ENCODE measurements at places on chromosomes 3 and 15.

DNA sequence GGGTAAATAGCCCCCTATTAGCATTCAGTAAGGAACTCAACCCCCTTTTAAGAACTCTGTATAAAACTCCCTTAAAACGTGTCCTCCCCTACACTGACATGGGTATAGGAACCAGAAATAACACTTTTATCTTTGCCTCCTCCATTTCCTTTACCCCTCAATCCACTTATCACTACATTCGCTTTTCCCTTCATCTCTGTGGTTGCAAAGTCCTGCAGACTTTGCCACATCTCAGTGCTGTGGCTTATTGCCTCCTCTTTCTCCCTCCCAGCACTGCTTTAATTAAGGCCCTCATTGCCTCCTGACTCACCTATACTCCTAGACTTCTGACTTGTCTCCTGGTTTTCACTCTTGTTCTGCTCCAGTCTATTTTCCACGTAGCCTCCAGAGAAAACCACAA is 94.3 kb upstream of the GADL1 start:
- DNase-seq: no peak

DNA sequence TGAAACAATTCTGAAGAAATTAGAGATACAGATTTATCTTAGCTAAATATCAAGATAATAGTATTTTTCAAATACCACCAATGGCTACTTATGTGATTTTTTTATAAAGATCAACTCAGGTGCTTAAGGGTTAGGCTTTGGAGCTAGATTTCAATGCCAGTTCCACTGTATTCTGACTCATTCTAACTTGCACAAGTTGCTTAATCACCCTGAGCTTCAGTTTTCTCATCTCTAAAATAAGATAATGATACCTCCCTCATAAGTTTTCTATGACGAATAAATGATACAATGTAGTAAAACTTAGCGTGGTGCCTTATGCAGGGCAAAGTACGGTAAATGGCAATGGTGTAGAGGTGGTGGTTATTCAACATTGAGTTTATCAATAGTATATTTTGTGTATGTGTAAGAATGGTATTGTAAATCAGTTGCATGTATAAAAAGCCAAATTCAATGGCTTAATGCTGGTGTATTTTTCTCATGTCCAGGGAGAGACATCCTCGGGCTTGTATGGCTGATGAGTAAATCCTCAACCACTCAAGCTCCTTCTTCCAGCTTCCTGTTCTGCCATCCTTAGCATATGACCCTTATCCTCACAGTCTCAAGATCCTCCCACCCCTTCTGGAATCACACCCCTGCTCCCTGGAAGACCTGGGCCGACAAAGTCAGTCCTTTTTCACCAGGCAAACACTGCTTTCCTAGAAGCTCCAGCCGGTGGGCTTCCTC is 505.9 kb upstream of the CFAP20DC start:
- no peak for DNase-seq

- DNase-seq: no peak
Measured at GRCh38 chr15:32825219-32825618, 107.4 kb downstream of the GREM1 start.

- DNase-seq: no peak
Measured at GRCh38 chr3:24907106-24907505, 412.5 kb upstream of the THRB start.

DNA sequence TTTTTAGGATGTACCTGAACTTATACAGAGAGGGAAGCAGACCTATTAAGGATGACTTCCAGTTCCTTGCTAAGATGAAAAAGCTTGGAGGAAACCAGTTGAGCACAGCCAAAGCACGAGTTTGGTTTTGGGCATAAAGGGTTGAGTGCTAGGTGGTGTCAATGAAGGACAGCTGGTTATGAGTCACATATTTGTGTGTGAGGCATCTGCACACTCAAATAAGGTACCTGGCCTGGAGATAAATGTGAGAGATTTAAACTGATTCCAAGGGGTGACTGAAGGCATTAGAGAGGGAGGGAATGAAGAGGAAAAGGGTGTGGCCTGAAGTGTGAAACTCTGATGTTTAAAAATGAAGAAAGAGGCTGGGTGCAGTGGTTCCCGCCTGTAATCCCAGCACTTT is 486.7 kb downstream of the DIPK2A start:
- DNase-seq: no peak

DNA sequence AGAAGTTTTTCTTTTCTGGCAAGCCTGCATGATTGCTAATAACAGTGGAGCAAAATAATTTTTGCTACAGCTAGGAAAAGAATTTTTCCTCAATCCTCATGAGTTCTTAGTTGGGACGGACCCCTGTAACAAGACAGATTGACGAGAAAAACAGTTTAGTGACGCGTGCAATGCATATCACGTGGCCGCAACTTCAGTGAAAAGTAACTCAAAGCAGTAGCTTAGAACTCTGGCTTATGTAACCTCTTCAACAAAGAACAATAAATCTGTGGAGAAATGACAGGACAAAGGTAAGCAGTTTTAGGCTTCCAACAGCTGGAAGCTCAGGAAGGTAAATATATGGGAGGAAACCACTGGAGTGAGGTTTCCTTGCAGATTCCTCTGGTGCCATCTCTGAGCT is 19.7 kb downstream of the FAM107A start:
- no peak for DNase-seq

GRCh38 chr3:131174752-131175151 is 148.1 kb downstream of the NEK11 start:
- DNase-seq: no peak

- no peak for DNase-seq
Measured at GRCh38 chr3:53190659-53191058, 29.6 kb downstream of the PRKCD start.

GRCh38 chr3:13417166-13417947 is 2.8 kb downstream of the NUP210 start:
- DNase-seq: no peak

- no peak for DNase-seq
Measured at GRCh38 chr3:50388016-50388719, 28.8 kb upstream of the TMEM115 start.

DNA sequence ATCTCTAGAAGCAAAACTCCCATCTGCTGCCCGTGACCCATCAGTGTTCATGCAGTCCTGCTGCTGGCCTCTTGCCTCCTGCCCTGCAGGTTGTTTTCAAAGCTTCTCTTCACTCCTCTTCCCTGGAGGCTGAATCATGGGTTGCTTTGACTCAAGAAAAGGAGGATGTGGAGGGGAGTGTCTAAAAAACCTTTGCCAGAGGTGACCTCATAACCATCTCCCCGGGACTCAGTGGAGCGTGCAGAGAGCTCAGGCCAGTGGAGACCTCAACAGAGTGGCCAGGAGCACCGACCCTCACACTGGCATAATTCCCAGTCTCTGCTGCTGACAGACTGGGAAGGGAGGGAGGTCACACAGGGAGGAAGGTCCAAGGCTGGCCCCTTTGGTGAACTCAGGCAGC is 60.9 kb upstream of the ITGA11 start:
- DNase-seq: no peak

DNA sequence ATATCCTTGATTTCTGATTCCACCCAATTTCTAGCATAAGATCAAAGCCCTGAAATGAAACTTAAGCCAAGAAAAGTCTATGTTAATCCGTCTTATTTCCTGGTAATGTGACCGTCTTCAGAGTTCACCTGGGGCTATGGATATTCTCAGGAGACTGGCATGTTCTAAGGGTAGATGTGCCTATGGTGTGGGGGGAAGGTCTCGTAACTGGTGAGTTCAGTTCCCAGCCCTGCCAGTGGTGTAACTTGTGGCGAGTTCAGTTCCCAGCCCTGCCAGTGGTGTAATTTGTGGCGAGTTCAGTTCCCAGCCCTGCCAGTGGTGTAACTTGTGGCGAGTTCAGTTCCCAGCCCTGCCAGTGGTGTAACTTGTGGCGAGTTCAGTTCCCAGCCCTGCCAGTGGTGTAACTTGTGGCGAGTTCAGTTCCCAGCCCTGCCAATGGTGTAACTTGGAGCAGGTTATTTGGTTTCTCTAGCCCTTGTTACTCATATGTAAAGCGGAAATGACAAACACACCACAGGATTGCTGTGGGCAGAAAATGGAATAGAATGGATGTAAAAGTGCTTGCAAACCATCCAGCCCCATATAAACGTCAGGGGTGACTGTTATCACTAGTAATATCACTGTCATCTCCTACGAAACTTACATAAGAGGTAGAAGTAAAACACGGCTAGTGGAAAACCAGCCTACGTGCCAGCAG is 30.4 kb downstream of the SLC51A start:
- DNase-seq: no peak

DNA sequence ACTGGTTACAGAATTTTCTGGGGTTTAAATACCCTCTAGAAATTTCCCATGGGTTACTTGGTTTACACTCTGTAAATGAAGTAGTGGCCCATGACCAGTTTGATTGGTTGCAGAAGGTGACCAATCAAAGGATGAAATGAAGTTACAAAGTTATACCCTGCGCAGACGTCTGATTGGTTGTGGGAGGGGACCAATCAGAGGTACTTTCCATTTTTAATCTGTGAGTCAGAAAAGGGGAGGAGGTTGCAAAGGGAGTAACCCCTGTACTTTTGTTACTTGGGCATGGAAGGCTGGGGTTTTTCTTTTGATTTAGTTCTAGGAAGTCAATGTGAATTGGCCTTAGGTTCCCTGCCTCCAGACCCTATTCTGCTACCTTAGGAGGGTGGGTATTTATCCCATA is 18.7 kb upstream of the APH1B start:
- DNase-seq: no peak

- no peak for DNase-seq
Measured at GRCh38 chr15:98744506-98744905, 96.2 kb downstream of the IGF1R start.

GRCh38 chr15:32737304-32737703 is 19.5 kb downstream of the GREM1 start:
- no peak for DNase-seq

DNA sequence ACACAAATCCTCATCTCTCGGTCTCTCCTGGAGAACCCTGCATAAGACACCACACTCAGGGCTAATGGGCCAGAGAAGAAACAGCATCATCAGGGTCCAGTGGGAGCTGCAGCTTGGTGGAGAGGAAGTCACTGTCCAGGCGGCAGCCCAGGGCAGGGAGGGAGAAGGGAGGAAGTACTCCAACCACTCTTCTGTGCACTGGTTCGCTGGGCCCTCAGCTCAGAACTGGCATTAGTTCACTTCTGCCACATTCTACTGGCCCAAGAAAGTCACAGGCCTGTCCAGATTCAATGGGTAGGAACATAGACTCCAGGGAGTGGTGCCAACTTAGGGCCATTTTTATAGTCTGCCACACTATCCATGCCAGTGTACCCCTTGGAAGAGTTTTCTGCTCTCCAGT is 169.0 kb downstream of the ABHD5 start:
- DNase-seq: no peak
